ENCODE measurements at places on chromosomes 13 and 19. TPM values are rescaled to one million over a fixed set of nuclear protein-coding genes. Genes with fewer than 3 reads are reported as not detected.

The ZNF541 gene
- not detected for total RNA-seq

DNA sequence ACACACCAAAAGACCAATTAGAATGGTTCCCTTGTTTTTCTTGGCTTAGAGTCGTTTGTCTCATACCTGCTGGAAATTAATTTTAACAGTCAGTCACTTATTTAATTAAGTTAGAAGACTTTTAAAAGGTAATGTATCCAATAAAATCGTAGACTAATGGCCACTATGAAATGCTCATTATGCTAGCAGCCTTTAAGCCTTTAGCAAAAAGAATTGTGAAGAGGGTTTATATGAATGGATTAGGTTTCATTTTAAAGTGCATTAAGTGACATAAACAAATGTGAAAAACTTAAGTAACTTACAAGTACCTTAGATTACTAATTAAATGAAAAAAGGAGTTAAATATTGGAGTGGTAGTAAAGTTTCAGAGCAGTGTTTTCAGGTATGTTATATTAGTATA is 139.6 kb downstream of the RXFP2 start:
- H3K27me3 ChIP-seq, result no peaks in the 10 kb centered on the region
- H3K27ac ChIP-seq, result no peak overlapping the region
- DNase-seq, result no peak
- no peak overlapping the region for H3K4me3 ChIP-seq
- H3K36me3 ChIP-seq, result no peaks in the 10 kb centered on the region

The ZSWIM9 gene
- total RNA-seq, result 8.9 TPM

The UBE2M gene
- total RNA-seq, result 127 TPM

The CACNG6 gene
- total RNA-seq, result 2.0 TPM

The ZNF491 gene
- total RNA-seq, result 0.77 TPM

DNA sequence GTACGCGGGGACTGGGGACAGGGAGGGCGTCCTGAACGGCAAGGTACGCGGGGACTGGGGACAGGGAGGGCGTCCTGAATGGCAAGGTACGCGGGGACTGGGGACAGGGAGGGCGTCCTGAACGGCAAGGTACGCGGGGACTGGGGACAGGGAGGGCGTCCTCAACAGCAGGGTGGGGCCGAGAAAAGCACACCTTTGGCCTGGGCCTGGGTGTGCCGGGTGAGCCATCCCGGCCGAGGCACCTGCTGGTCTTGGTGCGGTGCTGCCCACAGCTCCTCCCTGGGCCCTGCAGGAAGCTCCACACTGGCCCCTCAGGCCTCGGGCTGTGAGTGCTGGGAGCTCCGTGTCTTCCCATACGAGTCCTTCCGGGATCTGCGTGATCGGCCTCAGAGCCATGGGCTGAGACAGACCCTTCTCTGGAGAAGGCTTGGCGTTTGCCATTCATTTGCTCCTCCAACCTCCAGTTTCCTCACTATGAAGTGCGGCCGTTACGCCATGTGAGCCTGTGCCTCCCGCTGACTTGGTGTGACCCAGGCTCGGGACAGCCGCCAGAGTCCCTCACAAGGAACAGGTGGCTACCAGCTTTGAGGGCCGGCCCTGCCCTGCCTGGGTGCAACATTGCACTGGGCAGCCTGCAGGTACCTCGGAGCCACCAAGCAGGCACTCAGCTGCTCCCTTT is 7.8 kb upstream of the ZNF554 start:
- H3K4me1 ChIP-seq, result no peaks in the 10 kb centered on the region
- DNase-seq, result no peak
- no peak overlapping the region for H3K4me3 ChIP-seq
- no peak overlapping the region for H3K27ac ChIP-seq
- H3K36me3 ChIP-seq, result peaks cover 28% of the 10 kb centered on the region

Data from H9 (cell line).